ENCODE measurements at places on chromosomes 11 and 22. TPM values are rescaled to one million over a fixed set of nuclear protein-coding genes. Genes with fewer than 3 reads are reported as not detected.

DNA sequence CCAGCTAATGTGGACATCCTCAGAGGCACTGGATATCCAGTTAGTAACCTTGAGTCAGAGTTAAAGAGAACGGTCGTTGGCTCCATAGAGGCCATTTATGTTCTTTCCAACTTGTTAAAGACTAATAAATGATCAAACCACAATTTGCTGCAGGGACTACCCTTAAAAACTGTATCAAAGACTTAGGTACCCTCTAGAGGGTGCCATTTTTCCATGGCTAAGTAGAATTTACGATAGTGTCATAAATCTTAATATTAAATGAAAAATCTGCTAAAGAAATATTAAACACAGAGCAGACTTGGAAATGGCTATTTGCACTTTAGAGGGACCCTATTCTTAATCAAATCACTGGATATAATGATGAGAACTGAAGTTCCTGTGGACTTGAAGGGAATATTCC lies 685.2 kb upstream of the CHORDC1 start:
- H3K27ac ChIP-seq, result no peak overlapping the region
- H3K36me3 ChIP-seq, result no peaks in the 10 kb centered on the region
- H3K4me1 ChIP-seq, result no peaks in the 10 kb centered on the region
- H3K27me3 ChIP-seq, result no peaks in the 10 kb centered on the region
- DNase-seq, result no peak
- H3K4me3 ChIP-seq, result no peak overlapping the region

- H3K27me3 ChIP-seq, result no peaks in the 10 kb centered on the region
- H3K4me1 ChIP-seq, result no peaks in the 10 kb centered on the region
- no peak overlapping the region for H3K4me3 ChIP-seq
These were observed 26.7 kb upstream of the PICK1 start for GRCh38 chr22:38030311-38031133.

DNA sequence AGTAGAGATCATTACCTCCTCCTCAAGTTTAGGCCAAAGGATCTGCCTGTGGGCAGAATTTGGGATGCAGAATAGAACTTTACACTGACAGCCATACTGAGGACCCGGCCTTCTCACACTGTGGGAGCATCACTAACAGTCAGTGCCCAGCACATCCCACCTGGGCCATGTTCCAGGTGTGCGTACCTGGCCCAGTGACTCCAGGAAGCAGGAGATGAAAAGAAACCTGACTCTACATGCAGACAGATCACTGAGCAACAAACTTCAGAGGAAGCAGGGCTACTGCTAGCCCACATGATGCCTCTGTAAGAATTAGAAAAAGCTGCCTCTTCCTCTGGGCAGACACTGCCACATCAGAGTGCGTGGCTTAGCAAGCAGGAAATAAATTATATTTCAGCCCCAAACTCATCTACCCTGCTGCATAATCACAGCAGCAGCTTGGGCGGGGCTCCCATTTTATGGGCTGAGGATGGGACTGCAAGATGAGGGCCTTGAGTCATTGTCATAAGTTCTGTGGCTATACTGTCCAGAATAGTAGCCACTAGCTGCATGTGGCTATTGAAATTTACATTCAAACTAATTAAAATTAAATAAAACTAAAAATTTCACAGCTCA lies 6.0 kb upstream of the LMO2 start:
- no peak overlapping the region for H3K4me3 ChIP-seq
- no peak overlapping the region for H3K27ac ChIP-seq
- peaks cover 19% of the 10 kb centered on the region for H3K4me1 ChIP-seq
- H3K36me3 ChIP-seq, result no peaks in the 10 kb centered on the region

The RASL10A gene
- 0.70 TPM for total RNA-seq

DNA sequence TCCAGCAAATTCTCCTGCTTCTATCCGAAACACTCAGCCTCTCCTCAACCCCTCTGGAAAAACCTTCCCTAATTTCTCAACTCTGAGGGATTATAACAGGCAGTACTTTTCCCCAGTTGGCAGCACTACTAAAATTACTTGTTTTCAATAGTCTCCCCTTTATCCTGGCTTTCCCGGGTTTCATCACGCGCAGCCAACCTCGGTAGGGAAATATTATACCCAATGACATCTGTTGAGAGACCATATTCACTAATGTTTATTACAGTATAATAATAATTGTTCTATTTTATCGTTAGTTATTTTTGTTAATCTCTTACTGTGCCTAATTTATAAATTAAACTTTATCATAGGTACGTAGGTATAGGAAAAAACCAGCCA lies 330 bp upstream of the POLD3 start:
- H3K36me3 ChIP-seq, result peaks cover 28% of the 10 kb centered on the region
- peaks cover 28% of the 10 kb centered on the region for H3K4me1 ChIP-seq
- peaks cover 4% of the 10 kb centered on the region for H3K27me3 ChIP-seq

The RTN3 gene
- total RNA-seq, result 64.1 TPM

The MOV10L1 gene
- not detected for total RNA-seq

DNA sequence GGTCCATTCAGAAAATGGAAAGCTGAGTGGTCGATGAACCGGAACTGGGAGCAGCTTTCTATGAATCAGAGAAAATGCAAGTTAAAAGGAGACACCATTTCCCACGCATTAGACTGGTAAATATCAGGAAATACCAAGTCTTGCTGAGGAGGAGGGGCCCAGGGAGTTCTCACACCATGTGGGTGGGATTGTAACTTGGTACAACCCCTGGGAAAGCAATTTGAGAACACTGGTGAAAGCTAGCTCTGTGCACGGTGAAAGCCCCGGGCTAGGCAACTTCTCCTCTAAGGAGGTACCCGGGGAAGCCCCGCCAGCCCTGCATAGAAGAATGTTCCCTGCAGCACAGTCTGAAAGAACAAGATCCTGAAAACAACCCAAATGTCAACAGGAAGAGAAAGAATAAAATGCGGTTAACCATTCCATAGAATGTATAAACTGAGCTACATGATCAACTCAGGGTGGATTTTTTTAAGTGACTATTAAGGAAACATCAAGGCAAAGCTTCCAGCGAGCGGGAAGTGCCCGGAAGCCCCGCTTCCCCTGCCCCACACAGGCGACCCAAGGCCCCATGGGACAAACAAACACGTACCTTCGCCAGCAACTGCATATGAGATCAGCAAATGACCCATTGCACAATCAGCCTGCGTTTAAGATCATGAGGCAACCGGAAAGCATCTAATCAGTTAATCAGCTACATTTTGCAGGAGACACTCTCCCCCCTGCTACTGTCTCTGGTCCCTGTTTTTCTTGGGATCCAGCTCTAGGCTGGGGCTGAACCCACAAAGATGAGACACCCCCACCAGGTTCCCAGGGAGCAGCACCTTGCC lies 11.3 kb downstream of the SHANK2 start:
- H3K27me3 ChIP-seq, result peaks cover 7% of the 10 kb centered on the region
- no peak for DNase-seq
- H3K36me3 ChIP-seq, result no peaks in the 10 kb centered on the region
- H3K4me3 ChIP-seq, result no peak overlapping the region
- no peak overlapping the region for H3K27ac ChIP-seq
- H3K4me1 ChIP-seq, result no peaks in the 10 kb centered on the region

DNA sequence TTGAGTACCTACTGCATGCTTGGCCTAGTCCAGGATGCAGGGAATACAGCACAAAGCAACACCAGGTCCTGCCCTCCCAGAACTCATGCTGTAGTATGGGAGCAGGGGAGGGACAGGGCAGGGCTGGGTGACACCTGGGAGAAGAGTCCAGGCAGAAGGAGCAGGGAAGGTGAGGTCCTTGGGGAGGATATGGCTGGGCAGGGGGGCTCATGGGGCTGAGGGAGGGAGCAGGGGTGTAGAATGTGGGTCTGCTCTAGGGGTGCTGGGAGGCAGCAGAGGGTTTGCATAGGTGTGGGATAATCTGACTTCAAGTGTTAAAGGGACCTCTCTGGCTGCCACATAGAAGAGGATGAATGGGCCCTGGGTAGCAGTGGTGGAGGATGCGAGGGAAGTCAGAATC lies 4.8 kb downstream of the TOP3B start:
- peaks cover 30% of the 10 kb centered on the region for H3K4me1 ChIP-seq
- no peak for DNase-seq
- no peaks in the 10 kb centered on the region for H3K27me3 ChIP-seq
- H3K4me3 ChIP-seq, result no peak overlapping the region
- no peak overlapping the region for H3K27ac ChIP-seq

- H3K27me3 ChIP-seq, result no peaks in the 10 kb centered on the region
- H3K4me1 ChIP-seq, result peaks cover 39% of the 10 kb centered on the region
- no peak overlapping the region for H3K4me3 ChIP-seq
- no peak overlapping the region for H3K27ac ChIP-seq
These were observed 5.0 kb upstream of the MTFP1 start for GRCh38 chr22:30420347-30421125.

The SLC37A4 gene
- 26.5 TPM for total RNA-seq

- no peak for DNase-seq
- H3K36me3 ChIP-seq, result no peaks in the 10 kb centered on the region
- H3K27me3 ChIP-seq, result no peaks in the 10 kb centered on the region
- H3K4me1 ChIP-seq, result no peaks in the 10 kb centered on the region
- no peak overlapping the region for H3K27ac ChIP-seq
These were observed 655.9 kb upstream of the TENM4 start for GRCh38 chr11:80096736-80097135.

DNA sequence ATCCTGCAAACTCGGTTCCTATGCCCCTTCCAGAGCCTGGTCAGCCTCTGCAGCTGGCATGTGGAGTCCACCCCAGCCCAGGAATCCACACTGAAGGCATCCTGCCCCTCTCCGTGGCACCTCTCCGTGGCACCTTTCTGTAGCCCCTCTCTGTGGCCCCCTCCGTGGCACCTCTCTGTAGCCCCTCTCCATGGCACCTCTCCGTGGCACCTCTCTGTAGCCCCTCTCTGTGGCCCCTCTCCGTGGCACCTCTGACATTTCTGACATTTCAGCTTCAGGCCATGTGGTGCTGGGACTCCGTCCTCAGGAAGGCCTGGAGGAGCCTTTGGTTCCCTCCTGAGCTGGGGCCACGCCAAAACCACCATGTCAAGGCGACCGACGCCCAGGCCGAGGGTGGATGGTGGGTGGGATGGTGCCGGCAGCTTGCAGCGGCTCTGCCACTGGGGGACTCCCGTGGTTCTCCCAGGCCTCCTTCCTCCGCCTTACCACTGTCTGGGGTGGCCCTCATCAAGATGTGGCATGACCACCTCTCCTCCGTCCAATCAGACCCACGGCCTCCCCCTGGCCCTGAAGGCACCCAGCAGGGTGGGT lies 1518.5 kb downstream of the BRD1 start:
- H3K27me3 ChIP-seq, result no peaks in the 10 kb centered on the region
- no peak overlapping the region for H3K27ac ChIP-seq
- H3K4me1 ChIP-seq, result no peaks in the 10 kb centered on the region
- DNase-seq, result peak; percentile 4
- no peaks in the 10 kb centered on the region for H3K36me3 ChIP-seq
- no peak overlapping the region for H3K4me3 ChIP-seq

The KRTAP5-9 gene
- total RNA-seq, result not detected

DNA sequence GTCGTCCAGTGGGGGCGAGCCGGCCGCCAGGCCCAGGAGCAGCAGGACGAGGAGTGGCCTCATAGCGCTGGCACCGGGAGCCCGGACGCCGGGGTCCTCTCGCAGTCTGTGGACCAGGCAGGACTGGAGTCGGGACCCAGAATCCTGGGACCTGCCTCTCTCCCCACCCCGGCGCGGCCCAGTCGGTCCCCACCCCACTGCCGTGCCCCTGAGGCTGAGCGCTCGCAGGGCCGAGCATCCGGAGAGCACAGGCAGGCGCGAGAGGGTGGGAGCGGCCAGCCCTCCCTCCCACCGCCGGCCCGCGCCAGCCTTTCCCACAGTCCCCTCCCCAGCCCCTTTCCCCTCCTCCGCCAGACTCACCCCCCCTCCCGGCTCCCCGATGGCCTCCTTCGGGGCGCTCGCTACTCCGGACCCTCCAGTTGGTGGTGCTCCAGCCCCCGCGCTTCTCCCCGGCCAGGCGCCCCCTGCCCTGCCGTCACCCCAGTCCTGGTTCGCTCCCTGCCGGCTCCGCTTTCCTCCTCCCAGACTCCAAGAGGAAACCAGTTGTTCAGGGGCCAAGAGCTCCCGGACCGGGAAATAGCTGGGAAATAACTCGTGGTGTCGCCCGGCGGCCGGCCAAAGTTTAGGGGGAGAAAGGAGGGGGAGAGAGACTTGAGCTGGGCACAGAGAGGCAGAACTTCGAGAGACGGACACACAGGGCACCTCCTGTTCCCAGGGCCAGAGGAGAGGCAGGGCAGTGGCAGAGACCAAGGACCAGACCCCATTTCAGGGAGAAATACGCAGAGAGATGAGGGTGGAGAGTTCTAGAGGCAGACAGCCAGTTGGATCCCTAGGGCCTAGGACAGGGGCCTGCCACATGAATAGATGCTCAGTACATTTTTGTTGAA lies at the start of gene C1QTNF5:
TSS of gene C1QTNF5 (minus strand) at position 549 of the 887 bp plus-strand sequence. CDS start at position 63, 486 bp downstream.
- no peak within 1 kb of the TSS for H3K4me3 ChIP-seq
- no peak for DNase-seq
- H3K36me3 ChIP-seq, result peaks cover 4% of the 10 kb centered on the region
- peaks cover 36% of the 10 kb centered on the region for H3K4me1 ChIP-seq
- peaks cover 40% of the 10 kb centered on the region for H3K27me3 ChIP-seq
- no peak within 1 kb of the TSS for H3K27ac ChIP-seq

DNA sequence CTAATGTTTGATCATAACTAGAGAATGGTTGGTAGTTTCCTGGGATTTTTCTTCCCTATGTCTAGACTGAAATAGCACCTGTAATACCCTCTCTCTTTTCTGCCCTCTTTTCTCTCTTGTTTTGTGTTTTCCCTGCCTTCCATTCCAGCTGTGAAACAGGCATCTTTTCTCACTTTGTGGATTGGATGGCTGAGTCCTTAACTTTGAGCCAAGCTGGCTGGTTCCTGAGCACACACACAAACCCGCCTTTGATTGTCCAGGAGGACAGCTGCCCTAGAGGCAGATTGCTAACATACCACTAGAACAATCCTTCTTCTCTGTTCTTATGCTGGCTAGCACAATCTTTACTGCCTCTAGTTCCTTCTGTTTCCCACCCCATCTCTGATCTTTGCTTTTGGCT lies 17.7 kb downstream of the CTNND1 start:
- no peak overlapping the region for H3K27ac ChIP-seq
- peaks cover 1% of the 10 kb centered on the region for H3K36me3 ChIP-seq
- no peak for DNase-seq
- no peak overlapping the region for H3K4me3 ChIP-seq
- no peaks in the 10 kb centered on the region for H3K27me3 ChIP-seq
- H3K4me1 ChIP-seq, result peaks cover 12% of the 10 kb centered on the region

- no peak overlapping the region for H3K27ac ChIP-seq
- no peak for DNase-seq
- peaks cover 10% of the 10 kb centered on the region for H3K4me1 ChIP-seq
- H3K36me3 ChIP-seq, result peaks cover 2% of the 10 kb centered on the region
- peaks cover 4% of the 10 kb centered on the region for H3K27me3 ChIP-seq
These were observed 3.8 kb upstream of the FDX1 start for GRCh38 chr11:110425751-110426545.

- H3K4me1 ChIP-seq, result no peaks in the 10 kb centered on the region
- H3K36me3 ChIP-seq, result no peaks in the 10 kb centered on the region
- peaks cover 22% of the 10 kb centered on the region for H3K27me3 ChIP-seq
- H3K4me3 ChIP-seq, result no peak overlapping the region
These were observed 18.3 kb downstream of the ELF5 start for GRCh38 chr11:34495239-34495723.

The KRTAP5-8 gene
- not detected for total RNA-seq

- H3K36me3 ChIP-seq, result peaks cover 66% of the 10 kb centered on the region
- peaks cover 22% of the 10 kb centered on the region for H3K4me1 ChIP-seq
- H3K4me3 ChIP-seq, result no peak overlapping the region
- no peak overlapping the region for H3K27ac ChIP-seq
- H3K27me3 ChIP-seq, result no peaks in the 10 kb centered on the region
These were observed 15.3 kb downstream of the RTCB start for GRCh38 chr22:32396746-32397145.

The PRRG4 gene
- total RNA-seq, result 1.9 TPM
